ENCODE measurements at places on chromosomes 11 and 22.

DNA sequence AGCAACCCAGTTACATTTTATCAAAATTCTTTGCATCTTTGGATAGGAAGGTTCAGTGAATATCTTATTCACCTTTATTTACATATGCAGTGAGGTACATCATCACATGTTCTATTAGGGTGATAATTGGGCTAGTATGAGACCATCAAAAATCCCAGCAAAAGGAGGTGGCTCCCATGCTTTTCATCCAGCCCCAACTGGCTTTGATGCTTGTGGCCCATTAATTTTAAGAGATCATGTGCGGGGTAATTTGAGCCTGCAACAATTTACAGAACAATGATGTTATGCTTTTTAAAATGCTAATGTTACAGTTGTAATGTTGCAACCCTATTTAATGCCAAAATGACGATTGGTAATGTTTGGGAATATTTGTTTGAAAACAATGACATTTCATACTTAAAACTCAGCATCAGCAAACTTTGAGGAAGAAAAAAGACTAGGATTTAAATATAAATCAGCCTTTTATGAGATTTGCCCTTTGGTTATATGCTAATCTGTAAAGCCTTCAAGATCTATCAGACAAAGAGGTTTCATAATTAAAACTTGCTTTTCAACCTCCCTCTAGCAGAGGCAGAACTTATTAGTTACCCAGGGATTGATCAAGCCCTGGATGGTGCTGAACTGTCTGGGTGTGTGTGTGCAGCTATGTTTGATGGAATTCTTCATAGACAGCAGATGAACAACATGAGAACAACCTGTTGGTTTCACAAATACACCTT lies 183.5 kb upstream of the SORL1-AS1 start:
- no peak for DNase-seq

- DNase-seq: no peak
Observed at GRCh38 chr11:66867425-66868040, 10.7 kb downstream of the LRFN4 start.

- DNase-seq: no peak
Observed at GRCh38 chr11:60633645-60634044, 65.8 kb upstream of the MS4A8 start.

DNA sequence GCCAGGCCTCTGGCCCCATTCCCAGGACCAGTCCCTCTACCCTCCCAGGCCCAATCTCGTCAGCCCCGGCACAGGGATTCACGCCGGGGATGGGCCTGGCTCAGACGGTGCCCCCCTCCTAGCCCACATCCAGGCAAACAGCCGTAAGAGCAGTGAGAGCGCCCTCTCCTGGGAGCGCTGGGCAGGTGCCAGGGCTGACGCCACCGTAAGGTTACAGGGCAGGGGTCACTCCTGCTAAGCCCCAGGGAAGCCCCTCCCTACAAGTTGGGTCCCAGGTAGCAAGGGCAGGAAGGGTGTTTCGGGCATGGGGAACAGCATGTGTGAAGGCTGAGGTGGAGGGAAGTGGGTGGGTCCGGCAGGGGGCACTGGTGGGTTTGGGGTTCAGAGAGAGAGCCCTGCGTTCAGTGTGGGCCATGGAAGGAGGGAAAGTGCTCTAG lies 19.2 kb upstream of the PPARA start:
- DNase-seq: no peak

DNA sequence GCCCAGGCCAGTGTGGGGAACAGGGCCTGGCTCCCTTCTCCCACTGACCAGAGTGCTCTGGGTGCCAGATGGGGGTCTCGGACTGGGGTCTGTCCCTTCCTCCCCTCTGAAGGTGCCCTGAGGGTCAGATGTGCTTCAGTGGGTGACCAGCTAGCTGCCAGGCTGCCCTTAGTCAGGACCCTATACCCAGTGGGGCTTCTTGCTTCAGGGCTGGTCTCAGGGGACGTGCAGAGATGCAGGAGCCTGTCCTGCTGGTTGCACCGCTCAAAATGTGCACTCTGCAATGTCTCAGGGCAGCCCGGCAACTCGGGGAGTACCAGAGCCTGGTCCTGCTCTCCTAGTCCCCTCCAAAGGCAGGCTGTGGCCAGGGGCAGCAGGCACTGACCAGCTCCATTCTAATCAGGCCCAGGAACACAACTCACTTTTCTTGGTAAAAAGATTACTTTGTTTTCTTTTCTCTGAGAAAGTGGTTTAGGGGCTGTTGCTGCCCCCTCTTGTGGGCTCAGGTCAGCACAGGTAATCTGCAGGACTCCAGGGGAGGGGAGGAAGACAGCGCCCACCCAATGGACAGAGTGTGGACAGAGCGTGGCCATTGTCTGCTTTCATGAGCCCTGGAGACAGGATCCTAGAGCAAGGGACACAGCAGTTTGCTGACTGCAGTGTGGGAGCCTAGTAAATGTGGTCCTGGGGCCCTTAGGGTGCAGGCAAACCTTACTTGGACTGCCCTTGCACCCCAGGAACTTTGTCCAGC lies 80.9 kb downstream of the MED15 start:
- DNase-seq: no peak

GRCh38 chr11:17633279-17633986 lies 85.9 kb upstream of the MYOD1 start:
- DNase-seq: no peak

- DNase-seq: no peak
Observed at GRCh38 chr22:22815397-22816170, 72.0 kb upstream of the IGLL5 start.

- no peak for DNase-seq
Observed at GRCh38 chr11:34180040-34180813, 74.8 kb downstream of the NAT10 start.

GRCh38 chr11:20559523-20560300 lies 39.7 kb upstream of the SLC6A5 start:
- DNase-seq: no peak

- no peak for DNase-seq
Observed at GRCh38 chr11:87954476-87954875, 220.8 kb downstream of the RAB38 start.

DNA sequence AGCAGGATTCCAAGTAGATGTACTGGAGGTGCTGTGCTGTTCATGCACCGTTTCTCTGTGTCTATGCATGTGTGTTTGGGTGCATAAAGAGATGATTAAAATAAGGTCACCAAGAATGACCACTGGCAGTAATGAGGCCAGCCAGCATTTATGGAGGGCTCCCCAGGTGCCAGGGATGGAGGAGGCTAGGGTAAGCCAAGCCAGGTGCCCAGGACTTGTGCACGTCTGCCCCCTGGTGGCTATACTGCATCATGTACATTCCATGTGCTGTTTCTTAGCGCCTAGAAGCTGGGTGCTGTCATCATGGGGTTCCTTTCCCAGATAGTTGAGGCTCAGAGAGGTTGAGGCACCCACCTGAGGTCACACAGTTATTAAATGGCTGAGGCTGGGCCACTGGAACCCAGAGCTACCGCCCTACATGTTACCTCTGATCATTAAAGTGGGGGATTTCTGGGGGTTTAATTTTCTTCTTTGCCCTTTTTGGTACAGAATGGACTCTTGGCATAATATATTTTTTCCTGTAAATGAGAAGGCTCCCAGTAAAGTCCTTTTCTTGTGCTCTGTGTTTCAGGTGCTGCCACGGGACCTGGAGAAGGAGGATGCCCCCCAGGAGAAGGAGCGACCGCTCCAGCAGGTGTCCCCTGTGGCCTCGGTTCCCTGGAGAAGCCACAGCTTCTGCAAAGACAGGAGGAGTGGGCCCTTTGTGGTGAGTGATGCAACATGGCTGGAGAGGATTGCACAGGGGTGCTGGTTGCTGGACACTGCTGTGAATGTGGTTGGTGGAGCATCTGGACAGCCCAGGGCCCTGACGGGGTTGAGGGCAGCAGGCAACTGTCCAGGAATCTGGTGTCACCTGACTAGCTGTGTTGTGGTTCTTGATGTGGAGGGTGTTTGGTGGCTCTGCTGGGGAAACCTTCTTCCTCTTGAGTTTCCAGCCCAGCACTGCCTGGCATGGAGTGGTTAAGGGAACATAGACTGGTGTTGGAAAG lies 96.4 kb downstream of the KIAA1671 start:
- peak; percentile 4 for DNase-seq

DNA sequence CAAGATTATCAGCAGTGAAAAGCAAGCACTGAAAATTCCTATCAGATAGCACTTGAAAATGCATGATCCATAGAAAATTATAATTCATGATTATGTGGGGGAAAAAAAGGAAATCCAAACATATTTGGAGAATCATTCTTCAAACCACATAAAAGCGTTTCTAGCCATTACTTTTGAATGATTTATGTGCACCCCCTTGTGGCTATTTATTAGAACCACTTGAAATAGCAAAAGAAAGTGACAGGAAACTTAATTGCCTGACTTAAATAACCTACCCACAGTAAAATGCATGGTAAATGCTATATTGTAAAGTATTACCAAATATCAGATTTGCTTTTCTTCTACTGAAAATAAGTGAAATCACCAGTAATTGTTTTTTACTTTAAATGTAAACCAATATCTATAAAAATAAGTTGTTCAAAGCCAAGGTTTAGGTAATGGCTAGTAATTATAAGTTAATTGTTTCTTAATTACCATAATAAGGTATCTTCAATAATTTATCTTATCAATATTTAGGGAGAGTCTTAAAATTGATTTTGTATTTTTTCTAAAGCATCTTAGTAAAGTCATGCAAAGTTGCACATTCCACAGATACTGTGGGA lies 168.5 kb downstream of the ARHGAP42 start:
- peak; percentile 23 for DNase-seq

GRCh38 chr11:33773404-33773986 lies 825 bp downstream of the FBXO3 start:
- no peak for DNase-seq

- no peak for DNase-seq
Observed at GRCh38 chr22:39300186-39300830, 19.1 kb downstream of the RPL3 start.

- DNase-seq: no peak
Observed at GRCh38 chr11:68008381-68009337, 1.5 kb upstream of the ALDH3B1 start.

DNA sequence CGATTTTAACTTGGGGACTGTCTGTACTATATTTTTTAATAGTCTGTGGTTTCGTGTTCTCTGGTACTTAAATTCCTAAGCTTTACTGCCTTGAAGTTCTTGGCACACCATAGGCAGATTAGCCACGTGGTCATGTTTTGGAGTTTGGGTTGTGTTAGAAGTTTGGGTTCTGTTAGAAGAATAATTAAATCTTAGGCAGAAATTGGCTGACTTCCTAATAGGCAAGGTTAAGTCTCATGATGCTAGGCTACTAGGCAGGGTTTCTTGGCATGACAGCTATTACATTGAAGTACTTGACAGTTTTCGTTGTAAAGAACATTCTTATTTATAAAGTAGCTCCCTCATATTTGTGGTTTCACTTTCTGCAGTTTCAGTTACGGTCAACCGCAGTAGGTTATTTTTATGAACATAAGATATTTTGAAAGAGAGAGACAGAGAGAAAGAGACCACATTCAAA lies 30.0 kb upstream of the MMP7 start:
- no peak for DNase-seq

GRCh38 chr22:23565915-23566704 lies 14.0 kb downstream of the IGLL1 start:
- no peak for DNase-seq

DNA sequence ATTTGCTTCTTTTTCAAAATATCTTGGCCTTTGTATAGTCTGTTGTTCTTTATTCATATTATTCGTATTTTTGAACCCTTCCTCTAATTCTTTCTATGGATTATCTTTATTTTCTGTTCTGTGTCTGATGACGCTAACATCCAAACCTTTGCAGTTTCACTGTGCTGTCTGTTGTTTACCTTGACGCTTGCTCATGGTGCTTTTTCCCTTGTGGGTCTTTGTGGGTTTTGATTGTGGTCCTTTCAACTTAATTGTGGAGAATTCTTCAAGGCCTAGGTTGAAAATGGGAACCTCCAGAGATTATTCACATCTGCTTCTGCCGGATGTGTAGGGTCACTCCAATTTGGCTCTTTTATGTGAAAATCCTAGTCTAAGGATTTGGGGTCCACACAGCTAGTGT lies 34.6 kb downstream of the PARVG start:
- no peak for DNase-seq

DNA sequence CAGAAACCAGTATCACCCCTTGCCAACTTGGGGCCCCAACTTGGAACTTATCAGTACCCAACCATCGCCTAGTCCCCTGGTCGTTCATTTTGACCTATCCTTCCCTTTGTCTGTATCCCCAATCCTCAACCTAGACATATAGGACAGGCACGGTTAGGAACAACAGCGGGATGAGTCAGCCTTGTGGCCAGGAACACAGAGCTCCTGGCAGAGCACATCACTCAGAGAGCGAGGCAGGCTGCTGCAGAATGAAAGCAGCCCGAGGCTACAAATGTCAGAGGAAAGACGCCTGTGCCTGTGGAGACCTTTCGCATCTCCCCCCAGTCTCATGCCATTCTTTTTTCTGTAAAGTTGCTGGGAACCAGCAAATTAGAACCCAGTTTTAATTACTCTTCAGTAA lies 14.6 kb downstream of the DKK3 start:
- no peak for DNase-seq

DNA sequence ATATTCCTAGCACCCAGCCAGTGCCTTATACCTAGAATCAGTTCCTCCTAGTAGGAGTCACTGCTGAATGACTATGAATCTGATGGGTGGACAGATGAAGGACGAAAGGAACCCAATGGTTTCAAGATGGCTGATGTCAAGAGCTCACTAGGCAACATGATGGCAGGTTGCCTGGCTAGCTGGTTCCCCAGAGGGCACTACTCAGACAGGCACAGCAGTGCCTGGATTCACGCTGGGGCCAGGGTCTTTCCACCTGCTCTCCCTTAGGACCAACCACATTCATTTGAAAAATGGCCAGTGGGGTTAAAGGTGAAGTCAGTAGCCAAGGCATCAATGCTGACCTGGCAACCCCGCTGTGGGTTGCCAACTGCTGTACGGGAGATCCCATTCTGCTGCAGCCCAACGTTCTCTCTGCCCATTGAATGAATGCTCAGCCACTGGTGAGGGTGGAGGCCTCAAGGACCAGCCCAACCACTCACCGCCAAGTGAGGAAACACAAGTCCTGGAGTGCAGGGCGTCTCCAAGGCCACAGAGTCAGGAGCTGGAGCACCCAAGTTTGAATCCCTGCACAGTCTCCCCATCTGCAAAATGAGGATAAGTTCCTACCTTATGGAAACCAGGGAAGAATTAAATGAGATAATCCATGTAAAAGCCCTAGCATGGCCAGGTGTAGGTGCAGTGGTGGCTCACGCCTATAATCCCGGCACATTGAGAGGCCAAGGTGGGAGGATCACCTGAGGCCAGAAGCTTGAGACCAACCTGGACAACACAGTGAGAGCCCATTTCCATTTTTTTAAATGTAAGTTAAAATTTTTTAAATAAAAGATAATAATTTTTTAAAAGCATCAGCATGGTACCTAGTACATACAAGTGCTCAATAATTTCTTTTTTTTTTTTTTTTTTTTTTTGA lies 12.4 kb downstream of the MYH9 start:
- DNase-seq: no peak

DNA sequence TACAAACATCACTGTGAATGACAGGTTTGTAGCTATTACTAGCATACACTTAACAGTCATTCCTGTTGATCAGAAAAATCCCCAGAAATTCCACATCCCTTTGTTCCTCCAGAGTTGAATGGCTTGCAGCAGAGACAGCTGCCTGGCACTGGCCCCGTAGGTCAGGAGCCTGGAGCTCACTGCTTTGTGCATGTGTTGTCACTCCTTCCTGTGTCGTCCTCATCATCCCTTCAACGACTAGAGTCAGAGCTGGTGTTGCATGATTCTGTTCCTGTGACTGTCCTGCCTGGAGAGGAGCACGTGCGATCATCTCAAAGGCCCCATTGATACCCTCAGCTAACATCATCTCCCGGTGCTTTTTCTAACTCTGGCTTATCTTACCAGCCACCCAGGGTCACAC lies 58.3 kb downstream of the LDLRAD3 start:
- DNase-seq: no peak
